ENCODE measurements at places on chromosomes 1 and 21.

DNA sequence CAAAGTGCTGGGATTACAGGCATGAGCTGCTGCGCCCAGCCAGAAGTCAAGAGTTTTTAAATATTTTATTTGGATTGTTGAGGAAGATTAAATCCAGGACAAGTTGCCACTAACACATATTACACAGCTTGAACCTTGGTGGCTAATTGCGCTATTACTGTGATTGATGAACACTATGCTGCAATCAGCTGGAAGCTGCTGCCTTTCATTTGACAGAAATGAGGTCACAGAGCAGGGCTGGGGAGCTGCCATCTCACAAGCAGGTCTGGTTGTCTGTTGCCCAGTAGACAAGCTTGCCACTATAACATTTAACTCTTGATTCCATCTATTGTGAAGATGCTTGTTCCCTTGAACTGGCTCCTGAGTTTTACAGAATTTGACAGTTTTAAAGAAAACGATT, 37.4 kb upstream of the NRDC start:
- no peak for DNase-seq

GRCh38 chr1:66285618-66286270, 248.2 kb upstream of the SGIP1 start:
- DNase-seq = no peak

- DNase-seq = no peak
Observed at GRCh38 chr1:3821447-3821846, 25.1 kb upstream of the LRRC47 start.

- no peak for DNase-seq
Observed at GRCh38 chr1:55767171-55767570, 552.0 kb upstream of the USP24 start.

DNA sequence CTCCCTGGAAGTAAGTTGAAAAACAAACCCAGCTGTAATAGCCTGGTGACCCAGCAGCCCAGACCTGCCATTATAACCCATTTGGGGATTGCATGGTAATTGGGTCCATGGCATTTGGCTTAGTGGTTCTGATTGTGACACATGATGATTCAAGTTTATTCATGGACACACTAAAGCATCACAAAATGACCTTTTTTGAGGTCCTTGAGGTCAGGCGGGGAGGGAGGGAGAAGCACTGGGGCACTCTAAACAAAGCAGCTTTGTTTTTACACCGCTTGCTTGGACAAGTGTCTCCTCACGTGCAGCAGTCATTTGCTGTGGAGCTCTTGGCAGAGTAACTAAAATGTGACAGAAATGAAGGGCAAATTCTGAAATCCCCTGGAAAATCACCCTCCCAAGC, 241.0 kb upstream of the SGIP1 start:
- DNase-seq = no peak

GRCh38 chr1:114008480-114008941, 29.2 kb downstream of the OLFML3 start:
- DNase-seq = no peak

- DNase-seq = no peak
Observed at GRCh38 chr1:41383094-41383852, 22.0 kb downstream of the FOXO6 start.

- DNase-seq = no peak
Observed at GRCh38 chr1:96749618-96750017, 28.0 kb downstream of the PTBP2 start.

GRCh38 chr1:44436401-44437106, 31.5 kb downstream of the RNF220 start:
- no peak for DNase-seq
